SW 1271 (cell line): ENCODE measurements at places on chromosomes 11 and 22.
A peak's percentile ranks its signal among the peaks of the same experiment; 100 is the strongest.

- no peak for DNase-seq
These were observed 24.8 kb upstream of the RCN1 start for GRCh38 chr11:32065865-32066629.

GRCh38 chr22:34534101-34534500 is 531.9 kb upstream of the ISX start:
- no peak for DNase-seq

GRCh38 chr11:66745356-66746235 is 16.6 kb upstream of the SPTBN2 start:
- no peak for DNase-seq

- no peak for DNase-seq
These were observed 148.5 kb upstream of the SESN3 start for GRCh38 chr11:95379479-95379878.

DNA sequence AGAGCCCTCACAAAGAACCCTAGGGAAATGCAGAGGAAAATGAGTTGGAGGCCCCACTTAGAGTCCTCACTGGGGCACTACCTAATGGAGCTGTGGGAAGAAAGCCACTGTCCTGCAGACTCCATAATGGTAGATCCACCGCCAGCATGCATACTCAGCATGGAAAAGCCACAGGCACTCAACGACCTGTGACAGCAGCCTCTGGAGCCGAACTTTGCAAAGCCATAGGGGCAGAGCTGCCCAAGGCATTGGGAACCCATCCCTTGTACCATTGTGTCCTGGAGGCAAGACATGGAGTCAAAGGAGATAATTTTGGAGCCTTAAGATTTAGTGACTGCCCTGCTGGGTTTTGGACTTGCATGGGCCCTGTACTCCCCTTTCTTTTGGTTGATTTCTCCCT is 18.8 kb downstream of the BBOX1 start:
- DNase-seq = no peak

DNA sequence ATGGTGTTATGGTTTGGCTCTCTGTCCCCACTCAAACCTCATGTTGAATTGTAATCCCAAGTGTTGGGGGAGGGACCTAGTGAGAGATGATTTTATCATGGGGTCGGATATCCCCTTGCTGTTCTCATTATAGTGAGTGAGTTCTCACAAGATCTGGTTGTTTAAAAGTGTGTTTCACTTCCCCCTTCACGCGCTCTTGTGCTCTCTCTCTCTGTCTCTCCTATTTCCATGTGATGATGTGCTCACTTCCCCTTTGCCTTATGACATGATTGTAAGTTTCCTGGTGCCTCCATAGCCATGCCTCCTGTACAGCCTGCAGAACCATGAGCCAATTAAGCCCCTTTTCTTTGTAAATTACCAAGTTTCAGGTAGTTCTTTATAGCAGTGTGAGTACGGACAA is 765.1 kb downstream of the KCNA4 start:
- no peak for DNase-seq

- DNase-seq = no peak
These were observed 83.2 kb upstream of the PITPNB start for GRCh38 chr22:28002181-28002700.

- DNase-seq = no peak
These were observed 541.9 kb downstream of the TBC1D22A start for GRCh38 chr22:47304191-47304831.

- DNase-seq = no peak
These were observed 24.9 kb downstream of the BMAL1 start for GRCh38 chr11:13302420-13302958.

DNA sequence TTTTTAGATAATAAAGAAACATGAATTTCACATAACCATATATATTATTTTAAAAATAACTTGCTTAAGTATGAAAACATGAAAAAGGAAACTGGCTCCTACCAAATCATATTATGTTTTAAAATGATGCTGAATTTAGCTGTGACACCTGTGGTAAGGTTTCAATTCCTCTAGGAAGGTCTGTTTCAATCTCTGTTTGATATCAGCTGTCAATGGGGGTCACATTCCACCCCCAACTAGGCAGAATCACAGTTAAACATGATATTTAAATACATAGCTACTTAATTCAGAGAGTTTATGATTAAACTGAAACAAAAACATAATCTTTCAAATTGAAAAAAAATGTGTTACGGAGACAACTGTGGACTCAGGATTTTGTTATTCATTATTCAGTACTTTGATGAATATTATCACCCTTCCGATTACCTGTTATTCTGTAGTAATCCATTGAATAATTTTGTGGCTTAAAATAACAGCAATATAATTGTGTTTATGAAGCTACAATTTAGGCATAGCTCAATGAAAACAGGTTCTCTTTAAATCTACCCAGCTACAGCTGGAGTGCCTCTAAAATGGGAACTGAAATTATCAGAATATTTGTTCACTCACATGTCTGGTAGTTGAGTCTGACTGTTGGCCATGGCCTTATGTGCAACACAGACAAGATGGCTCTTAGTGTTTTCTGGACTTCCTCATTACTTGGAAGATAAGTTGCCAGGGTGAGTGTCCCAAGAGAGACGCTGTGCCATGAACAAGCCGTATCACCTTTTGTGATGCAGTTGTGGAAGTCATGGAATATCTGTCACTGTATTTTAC is 244.6 kb upstream of the ANO3 start:
- DNase-seq = no peak

- DNase-seq = no peak
These were observed 36.9 kb downstream of the PAK1 start for GRCh38 chr11:77436969-77437368.

GRCh38 chr11:128448200-128448886 is 139.0 kb downstream of the ETS1 start:
- peak; percentile 70 for DNase-seq

GRCh38 chr11:59207988-59208451 is 4.7 kb downstream of the MPEG1 start:
- DNase-seq = peak; percentile 7

DNA sequence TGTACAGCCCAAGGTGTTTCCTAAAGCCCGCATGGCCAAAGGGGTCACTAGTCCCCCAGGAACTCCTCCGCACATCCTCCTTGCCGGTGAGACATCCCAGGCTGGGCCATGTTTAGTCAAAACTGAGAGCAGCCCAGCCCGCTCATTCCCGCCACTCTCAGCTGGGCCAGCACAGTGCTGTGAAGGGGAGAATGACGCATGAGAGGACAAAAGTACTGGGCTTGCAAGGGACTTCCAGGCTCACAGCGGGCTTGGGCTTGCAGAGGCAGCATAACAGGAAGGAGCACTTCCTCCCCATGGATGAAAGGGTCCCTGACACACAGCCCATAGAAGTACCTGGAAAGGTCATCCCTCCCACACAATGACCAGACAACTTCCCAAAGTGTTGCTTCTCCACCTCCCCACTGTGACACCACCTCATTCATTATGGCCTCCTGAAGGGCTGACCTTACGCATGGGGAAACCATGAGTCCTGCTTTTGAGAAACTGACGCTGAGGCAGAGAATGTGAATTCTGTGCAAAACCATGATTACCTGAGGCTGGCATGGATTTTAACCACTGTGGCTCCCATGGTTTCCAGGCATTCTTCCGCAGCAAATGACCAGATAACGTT is 19.1 kb downstream of the ETS1 start:
- DNase-seq = no peak

DNA sequence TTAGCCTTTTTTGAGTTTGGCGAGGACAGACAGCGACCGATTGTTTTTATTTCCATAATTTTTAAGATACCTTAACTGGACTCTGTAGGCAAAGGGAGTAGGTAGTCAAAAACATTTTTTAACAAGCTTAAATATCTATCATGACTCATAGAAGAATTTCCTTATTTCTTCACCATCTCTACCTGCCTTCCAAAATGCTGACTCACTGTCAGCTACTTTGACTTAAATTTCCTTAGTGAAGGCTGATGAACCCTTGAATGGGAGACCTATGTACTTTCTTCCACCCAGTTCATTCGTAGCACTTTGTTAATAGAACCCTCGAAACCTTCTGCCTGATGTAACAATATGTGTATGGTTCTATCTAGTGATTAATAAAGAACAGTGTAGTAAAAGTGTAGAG is 1.1 kb upstream of the MTMR2 start:
- DNase-seq = peak; percentile 61

- no peak for DNase-seq
These were observed 18.2 kb downstream of the APOL4 start for GRCh38 chr22:36183446-36183845.

- no peak for DNase-seq
These were observed 66.1 kb upstream of the A4GALT start for GRCh38 chr22:42786606-42787356.

GRCh38 chr22:37896181-37896592 is 9.9 kb upstream of the MICALL1 start:
- no peak for DNase-seq

DNA sequence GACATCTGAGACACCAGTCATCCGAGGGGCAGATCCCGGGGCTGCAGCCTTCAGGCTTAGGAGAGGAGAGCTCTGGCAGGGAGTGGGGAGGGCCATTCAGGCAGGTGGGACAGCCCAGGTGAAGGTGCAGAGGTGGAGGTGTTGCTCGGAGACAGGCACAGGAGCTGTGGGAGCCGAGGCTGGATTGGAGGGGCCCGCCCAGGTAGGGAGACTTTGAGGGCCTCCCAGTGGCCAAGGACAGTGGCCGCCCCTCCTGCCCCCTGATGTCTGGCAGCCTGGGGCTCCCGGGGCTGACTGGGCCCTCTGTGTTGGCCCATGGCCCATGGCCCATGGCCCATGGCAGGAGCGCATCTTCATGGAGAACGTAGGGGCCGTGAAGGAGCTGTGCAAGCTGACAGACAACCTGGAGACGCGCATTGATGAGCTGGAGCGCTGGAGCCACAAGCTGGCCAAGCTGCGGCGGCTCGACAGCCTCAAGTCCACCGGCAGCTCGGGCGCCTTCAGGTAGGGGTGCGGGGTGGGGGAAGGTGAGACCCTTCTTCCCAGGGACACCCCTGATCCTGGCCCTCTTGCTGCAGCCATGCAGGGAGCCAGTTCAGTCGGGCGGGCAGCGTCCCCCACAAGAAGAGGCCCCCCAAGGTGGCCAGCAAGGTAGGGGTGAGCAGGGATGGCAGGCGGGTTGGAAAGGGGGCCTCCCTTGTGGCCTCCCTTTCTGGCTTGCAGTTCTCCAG is 13.3 kb downstream of the TMEM258 start:
- DNase-seq = no peak

DNA sequence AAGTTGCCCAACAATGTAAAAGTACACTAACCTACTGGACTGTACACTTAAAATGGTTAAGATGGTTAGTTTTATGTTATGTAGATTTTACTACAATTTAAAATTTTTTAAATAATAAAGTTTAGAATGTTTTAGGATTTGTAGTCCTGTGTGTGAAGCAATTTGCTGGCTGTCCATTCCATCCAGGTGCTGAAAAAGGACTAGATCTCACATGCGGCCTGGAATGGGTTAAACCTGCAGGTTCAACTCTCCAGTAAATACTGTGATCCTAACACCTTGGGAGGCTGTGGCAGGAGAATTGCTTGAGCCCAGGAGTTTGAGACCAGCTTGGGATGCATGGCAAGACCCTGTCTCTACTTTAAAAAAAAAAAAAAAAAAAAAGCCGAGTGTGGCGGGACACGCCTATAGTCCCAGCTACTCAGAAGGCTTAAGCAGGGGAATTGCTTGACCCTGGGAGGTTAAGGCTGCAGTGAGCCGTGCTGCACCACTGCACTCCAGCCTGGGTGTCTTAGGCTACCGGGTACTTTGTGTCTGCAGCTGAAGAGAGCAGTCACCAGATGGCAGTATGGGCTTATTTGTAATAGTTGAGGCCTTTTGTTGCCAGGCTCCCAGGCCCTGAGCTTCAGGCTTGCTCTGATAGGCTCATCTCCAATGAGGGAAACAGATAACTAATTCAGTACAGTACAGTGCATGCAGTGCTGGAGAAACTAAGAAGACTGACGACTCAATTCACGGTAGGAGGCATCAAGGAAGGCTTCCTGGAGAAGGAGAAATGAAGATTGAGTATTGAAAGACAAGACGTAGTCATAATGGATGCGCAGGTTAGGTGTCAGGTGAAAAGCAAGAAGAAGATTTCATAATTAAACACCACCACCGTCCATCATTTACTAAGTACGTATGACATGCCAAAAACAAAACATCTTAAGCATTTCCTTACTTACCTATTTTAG is 64.7 kb upstream of the ASPHD2 start:
- DNase-seq = peak; percentile 77

DNA sequence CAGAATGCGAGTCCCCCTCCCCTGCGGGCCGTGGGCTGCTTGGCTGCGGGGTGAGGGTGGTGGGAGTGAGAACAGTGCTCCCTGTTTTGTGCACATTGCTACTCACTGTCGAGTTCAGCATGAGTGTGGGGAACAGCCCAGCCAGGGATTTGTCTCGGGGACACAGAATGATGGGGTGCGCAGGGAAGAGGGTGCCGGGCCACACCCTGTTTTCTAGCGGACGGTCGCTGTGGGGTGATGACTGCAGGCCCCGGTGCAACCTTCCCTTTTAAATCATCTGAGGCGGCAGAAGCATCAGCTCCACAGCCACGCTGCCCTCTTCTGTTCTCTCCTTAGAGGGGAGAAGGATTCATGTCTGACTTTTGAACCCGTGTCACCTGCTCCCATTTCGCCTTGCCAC is 1051.2 kb downstream of the TBC1D22A start:
- no peak for DNase-seq

GRCh38 chr11:120128392-120129119 is 9.4 kb downstream of the TRIM29 start:
- no peak for DNase-seq

DNA sequence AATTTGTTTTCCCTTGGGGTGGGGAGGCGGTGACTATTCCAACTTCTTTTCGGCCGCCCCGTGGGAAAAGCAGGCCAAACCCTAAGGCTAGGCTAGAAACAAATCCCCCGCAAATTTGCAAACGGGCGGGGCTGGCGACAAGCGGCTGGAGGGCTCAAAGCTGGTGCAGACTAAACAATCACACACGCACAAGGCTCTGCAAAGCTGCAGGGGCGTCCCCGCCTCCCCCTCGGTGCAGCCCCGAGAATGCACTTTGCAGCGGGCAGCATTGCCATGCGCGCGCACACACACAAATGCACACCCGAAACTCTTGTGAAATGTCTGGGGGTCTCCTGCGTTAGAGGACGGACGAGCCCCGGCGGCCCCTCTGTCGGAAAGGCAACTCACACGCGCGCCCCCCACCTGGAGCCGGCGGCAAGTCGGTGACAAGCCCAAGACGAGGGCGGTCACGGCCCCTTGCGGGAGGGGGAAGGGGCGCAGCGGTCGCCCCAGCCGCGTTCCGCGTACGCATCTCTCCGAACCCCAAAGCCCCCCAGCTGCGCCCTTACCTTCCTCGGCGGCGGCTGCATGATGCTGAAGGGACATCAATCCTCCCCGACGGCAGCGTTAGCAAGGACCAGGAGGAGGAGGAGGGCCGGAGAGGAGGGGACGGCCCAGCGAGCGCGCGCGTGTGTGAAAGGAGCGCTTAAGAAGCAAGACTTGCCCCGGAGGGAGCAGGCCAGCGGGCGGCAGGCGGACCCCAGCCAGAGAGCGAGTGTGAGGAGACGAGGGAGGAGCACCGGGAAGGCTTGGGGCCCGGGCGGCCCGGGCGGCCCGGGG is 600 bp downstream of the FCHSD2 start:
- DNase-seq = no peak

- DNase-seq = no peak
These were observed 39.5 kb downstream of the IGF2 start for GRCh38 chr11:2099516-2100349.
